Activated CD4-positive, alpha-beta T cell treated with anti-CD3 and anti-CD28 coated beads, Interleukin-2, amount 50 U/mL, for 1 hour (primary cell): ENCODE measurements at places on chromosomes 12 and 14.

DNA sequence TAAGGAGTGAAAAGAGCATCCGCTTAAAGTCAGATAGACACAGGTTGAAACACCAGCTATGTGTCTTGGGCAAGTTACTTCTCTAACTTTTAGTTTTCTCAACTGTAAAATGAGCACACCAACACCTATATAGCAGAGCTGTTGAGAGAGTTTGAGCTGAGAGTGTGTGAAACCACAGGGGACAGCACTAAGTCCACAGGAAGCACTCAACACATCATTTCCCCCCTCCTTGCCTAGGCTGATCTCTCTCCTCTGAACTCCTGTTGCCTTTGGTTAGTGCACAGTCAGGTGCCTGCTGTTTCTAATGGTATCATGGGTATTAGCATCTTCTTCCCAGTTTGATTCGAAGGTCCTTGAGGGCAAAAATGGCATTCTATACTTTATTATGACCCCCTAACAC, 176.7 kb downstream of the DPF3 start:
- no peak for DNase-seq

- DNase-seq, result no peak
Measured at GRCh38 chr14:102490456-102490855, 19.1 kb downstream of the ANKRD9 start.

DNA sequence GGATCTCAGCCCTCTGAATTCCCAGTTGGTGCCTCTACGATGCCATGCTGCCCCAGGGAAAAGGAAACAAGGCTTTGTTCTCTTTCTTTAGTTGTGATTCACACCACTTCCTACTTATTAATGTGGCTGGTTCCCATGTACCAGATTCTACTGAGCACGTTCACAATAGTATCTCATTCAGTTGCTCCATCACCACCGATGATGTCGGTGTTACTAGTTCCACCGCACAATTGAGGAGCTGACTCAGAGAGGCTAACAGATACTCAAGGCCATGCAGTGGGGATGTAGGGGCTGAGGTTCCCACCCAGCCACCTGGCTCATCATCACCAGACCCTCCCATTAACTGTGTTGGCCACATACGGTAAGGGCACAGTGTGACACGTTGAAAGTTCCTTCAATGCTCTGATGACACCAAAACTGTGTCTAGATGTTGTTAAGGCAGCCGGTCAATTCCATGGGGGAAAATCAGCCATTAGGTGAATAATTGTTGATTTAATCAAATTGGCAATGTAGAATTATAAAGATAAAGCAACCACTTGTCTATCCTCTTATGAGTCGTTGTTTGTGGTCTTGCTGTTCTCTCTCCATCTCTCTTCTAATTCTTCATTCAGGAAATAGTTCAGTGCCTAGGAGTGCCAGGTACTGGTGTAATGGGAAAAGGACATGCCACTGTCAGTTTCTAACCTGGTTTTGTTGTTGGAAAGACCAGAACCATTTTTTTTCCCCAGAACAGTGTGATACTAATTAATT, 244.2 kb upstream of the CRY1 start:
- no peak for DNase-seq

DNA sequence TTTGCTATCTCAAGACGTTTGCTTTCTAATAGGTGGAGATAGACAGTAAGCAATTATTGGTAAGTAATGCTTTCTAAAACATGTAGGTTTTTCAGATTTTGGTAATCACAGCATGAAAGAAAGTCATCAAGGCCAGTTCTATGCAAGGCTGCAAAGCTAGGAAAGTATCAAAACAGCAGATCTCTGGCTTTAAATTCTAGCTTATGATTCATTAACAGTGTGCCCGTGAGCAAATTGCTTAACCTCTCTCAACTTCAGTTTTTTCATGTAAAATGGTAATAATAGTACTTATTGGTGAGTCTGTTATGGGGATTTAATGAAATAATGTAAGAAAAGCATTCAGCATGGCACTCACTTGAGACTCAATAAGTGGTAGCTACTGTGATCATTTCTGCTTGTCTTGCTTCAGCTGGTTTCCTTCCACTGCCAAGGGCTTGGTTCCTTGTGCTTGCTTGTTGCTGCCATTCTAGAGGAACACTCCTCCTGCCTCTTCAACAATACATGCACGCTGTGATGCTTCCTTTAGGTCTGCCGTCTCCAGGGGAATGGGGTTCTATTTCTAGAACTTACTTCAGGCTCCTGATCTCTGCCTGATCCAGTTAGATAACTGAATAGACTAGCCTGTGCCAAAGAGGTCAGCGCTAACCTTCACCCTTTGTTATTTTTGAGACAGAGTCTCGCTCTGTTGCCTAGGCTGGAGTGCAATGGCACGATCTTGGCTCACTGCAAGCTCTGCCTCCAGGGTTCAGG, 88.4 kb downstream of the CAND1 start:
- DNase-seq, result no peak

- DNase-seq, result no peak
Measured at GRCh38 chr14:23153851-23154796, 29.3 kb downstream of the SLC7A8 start.

DNA sequence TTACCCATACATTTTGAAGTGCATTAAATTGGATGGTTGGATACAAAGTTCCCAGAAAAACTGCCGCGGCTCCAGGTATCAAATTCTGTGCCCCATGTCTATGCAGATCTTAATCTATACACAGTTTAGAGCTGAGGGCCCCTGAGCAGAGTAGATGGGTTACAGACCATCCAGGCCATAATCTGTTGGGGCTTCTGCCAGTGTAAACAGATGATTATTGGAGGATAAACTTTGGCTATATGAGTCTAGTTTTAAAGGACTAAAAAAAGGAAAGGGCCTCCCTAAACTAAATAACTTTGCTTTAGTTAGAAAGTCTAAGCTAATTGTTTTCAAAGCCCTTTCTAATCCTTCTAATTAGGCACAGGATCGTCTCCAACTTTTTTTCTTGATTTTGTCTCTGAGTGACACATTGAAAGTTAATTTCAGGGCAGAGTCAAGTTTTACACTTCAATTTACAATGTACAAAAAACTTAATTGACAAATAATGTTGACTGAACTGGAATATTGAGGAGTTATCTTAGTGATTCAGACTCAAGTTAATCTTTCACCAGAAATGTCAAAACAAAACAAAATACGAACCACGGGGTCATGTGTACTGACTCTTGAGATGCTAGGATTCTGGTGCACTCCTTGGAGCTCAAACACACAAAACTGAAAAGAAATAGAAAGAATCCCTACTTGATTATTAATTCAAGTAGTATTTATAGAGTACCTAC, 133.9 kb upstream of the SCAF11 start:
- DNase-seq, result no peak

DNA sequence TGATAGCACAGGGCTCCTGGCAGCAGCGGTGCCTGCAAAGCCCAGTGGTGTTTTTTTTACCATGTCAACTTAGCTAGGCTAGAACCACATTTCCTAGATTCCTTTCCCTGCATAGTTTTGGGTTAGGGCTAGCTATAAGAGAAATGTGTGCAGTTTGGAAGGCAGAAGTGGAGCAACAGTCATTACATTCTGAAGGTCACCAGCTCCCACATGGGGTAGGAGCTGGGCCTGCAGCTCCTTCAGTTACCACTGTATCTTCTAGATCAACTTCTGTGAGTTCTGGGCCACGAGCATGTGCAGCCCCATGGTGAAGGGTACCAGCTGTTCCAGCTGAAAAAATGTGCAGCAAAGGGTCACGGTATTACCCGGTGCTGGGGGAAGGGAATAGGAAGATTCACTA, 2.3 kb upstream of the SLC25A3 start:
- no peak for DNase-seq

GRCh38 chr14:75323571-75323970, 44.9 kb downstream of the FOS start:
- DNase-seq, result no peak

DNA sequence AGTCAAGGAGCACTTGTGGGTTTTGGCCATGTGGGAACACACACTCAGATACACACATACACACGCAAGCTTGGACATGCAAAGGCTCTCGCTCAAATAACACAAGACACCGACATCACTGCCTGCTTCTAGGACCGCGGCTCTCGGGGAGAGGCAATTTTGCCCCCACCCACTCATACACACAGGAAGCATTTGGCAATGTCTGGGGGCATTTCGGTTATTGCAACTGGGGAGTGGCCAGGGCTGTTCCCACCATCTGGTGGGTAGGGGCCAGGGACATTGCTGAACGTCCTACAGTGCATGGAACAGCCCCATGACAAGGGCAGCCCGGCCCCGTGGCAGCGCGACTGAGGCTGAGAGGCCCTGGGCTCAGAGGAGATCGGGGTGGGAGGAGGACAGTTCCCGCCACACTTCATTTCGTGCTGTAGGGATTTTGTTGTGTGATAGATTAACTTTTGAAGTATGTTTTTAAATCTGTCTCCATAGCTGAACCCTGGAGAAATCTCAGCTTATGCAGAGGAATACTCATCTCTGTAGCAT, 35.6 kb downstream of the RIMBP2 start:
- DNase-seq, result no peak

DNA sequence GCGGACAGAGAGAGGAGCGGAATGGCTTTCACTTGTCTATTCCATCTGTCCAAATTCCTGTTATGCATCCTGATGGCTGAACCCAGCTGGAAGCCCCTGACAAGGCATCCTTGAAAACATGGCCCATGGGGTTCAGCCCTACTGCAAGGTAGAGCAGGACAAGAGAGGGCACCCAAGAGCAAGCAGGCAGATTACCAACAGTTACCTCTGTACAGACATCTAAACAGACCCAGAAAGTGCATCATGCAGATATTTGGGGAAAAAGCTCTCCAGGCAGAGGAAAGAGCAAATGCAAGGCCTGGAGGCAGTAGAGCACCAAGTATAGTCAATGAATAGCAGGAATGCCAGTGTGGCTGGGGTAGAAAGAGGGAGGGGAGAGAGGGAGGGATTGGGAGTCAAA, 407.5 kb downstream of the PCNX1 start:
- no peak for DNase-seq

DNA sequence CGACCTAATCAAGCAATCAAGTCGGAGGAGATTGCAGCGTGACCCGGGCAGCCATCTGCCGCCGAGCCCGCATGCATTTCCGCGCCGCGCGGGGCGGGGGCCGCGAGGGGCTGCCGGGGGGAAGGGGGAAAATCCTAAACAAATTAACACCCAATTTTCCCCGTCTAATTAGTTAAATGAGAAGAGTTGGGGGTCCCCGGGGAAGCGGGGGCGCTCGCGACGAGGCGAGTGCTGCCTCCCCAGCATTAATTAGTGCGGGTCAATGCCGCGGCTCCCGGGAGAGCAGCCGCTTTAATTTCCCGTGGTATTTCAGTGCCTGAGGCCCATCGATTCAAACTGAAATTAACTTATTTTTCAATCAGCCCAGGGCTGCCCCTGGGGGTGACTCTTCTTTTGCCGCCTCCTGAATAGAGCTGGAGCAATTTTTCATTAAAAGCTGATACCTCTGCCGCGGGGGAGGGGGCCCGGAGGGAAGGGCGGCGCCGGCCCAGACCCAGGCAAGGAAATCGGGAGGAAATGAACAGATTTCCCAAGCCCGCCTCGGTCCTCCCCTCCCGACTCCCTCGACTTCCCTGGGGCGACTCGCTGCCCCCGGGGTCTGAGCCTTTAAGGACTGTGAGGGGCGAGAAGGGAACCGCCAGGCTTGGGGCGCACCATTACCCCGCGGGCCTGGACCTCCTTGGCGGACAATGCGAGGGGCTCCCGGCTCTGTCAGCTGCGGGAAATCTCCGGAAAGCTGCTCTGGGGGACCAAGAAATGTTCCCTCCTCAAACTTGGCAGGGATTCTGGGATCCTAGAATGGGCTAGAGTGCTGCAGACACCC, 18.9 kb downstream of the VSX2 start:
- DNase-seq, result no peak

DNA sequence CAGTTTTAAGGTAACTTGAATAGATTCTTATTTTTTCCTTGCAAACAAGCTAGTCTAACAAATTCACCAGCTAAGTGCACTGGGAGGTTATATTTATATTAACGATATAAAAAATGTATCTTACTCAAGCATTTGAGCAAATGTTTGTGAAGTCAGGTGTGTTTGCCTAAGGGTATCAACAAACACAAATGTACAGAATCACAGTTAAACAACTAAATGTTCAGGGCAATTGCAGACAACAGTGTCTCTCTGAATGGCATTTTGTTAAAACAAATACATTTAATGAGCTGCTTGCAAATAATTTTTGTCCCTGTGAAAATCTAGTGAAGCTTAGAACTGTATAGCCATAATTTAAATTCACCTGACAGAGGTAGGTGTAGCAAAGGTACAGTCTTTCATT, 28.2 kb upstream of the FLRT2 start:
- DNase-seq, result no peak

GRCh38 chr12:131527736-131528135, 183.2 kb upstream of the SFSWAP start:
- DNase-seq, result no peak

- no peak for DNase-seq
Measured at GRCh38 chr14:55019968-55020554, 6.8 kb downstream of the WDHD1 start.

DNA sequence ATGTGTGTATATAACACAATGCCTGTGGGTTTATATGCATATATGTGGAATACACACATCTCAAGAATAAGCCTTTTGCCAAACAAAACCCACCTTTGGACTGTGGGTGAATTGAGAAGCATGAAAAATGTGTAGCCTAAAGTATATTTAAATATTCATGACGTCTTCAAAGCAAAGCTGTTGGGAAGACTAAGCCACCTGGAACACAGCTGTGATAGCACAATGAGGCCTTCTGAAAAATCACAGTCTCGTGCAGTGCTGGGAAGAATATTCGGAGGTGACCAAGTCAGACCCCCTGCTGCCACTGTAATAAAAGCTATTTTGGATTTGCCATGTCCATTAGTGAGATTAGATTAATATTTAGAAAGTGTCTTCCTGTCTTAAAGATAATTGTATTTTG, 51.5 kb downstream of the SUDS3 start:
- DNase-seq, result no peak

DNA sequence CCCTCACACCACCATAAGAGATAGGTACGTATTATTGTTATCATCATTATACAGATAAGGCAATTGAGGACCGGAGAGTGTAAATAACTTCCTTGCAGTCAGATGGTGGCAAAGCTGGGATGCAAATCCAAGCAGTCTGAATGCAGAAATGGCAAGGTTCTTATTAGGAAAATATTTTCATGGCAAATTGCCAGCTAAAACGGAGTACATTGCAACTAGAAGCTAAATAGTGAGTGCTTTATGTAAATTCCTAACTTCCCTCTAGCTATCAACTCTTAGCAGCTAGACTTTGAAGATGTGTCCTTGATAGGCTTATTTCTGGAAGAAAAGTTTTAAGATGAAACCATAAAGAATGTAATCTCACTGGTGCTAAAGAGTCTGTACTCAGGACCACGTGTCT, 323.9 kb upstream of the DIO2 start:
- DNase-seq, result no peak

DNA sequence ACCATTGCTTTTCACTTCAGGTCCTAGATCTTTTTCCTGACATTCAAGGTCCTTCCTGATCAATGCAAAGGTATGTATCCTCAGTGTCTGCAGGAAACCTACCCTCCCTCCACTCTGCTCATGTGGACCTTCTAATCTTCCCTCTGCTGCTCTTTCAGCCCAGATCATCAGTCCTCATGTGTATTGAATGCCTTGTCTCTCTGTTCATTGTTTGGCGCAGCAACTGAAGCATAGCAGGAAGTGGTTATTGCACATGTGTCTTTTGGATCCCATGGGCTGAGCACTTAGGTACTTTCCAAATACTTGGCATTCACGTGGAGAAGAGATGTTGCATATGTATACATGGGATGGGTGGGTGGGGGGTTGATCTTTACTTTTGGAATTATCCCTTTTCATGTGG, 4.3 kb upstream of the NIN start:
- no peak for DNase-seq
